ENCODE measurements at places on chromosomes 5 and 9.

- peak; percentile 57 for DNase-seq
Measured at GRCh38 chr5:2746561-2747032, 4.9 kb downstream of the IRX2 start.

DNA sequence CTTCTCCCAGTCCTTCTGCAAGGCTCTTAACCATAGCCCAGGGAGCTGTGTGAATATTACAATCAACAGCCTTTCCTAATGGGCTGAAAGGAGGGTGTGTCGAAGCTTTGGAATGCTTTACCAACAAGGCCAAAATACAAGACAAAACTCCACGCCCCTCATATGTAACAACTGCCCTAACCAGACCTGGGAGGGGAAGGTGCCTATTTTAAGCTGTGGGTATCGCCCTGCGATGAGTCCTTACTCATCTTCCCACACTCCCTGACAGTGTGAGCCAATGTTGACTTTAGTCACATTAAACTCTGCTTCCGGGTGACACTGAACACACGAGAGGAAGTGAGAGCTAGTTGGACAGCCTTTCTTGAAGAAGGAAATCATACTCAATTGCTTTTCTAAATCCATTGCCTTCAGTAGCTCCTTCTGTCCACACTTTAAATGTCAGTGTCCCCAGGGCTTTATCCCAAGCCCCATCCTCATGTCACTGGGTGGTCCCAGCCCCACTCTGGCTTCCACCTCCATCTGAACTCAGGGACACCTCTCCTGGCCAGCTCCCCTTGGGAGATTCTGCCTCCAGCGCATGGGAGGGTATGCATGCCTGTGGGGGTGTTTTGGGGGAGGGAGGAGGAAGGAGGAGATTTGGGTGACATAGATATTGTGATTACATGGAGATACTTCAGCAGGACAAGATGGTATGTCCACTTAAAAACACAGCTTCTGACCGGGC is 6.5 kb upstream of the TBC1D9B start:
- peak; percentile 95 for DNase-seq

DNA sequence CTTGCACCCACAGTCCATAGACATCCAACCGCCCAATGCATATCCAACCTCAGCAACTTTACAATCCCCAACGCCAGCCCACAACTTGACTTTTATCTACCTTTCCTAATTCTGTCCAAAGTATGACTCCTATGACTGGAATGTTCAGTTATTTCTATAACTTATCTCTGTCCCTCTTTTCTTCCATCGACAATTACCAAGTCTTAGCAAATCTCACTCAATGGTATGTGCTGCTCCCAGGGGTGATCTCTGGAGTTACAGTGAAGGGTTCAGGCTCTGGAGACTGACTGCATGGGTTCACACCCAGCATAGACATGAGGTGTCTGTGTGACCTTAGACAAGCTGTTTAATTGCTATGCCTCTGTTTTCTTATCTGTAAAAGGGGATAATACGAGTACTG is 106.9 kb downstream of the SPOCK1 start:
- DNase-seq = no peak

DNA sequence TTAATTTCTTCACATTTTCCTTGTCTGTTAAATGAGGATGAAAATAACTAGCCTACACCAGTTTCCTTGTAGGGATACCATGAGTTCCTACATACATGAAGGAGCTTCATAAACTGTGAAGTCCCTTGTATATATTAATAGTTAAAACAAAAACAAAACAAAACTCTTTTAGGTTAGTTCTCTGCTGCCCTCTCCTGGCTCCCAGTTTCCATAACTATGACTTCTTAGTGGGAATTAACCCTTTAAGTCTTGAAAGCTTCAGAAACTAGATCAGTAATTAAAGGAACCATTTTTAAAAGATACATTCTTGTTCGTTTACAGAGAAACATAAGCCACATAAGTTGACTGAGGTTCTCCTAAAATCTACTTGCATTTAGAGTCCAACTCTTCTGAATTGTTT is 500.0 kb upstream of the C9orf72 start:
- peak; percentile 56 for DNase-seq

DNA sequence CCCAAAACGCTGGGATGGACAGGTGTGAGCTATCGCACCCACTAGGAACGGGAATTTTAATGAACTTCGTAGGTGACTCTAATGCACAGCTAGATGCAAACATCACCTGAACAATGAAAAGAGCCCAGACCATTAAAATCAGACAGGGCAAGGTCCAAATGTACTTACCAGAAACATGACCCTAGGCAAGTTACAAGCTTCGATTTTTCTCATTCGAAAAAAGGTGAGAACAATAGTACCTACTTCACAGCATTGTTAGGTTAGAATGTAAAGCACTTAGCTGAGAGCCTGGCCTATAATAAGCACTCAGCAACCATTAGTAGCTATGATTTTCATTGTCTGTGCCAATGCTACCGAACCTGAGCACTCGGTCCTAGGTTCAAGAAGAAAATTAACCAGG is 5.8 kb upstream of the KLHL3 start:
- no peak for DNase-seq

Data from bronchial epithelial cell (primary cell).